ENCODE measurements at places on chromosomes 11 and 22. TPM values are rescaled to one million over a fixed set of nuclear protein-coding genes. Genes with fewer than 3 reads are reported as not detected.

Gene HYOU1
- total RNA-seq, result 54.8 TPM

Gene SYT7
- total RNA-seq, result 2.1 TPM

Gene KCNJ1
- total RNA-seq, result not detected

- DNase-seq, result no peak
Observed at GRCh38 chr22:39684702-39685281, 114.2 kb downstream of the CACNA1I start.

Gene GGTLC2
- not detected for total RNA-seq

Gene CARS1
- total RNA-seq, result 35.6 TPM

- no peak for DNase-seq
Observed at GRCh38 chr11:102345904-102346303, 1.1 kb upstream of the BIRC2 start.

DNA sequence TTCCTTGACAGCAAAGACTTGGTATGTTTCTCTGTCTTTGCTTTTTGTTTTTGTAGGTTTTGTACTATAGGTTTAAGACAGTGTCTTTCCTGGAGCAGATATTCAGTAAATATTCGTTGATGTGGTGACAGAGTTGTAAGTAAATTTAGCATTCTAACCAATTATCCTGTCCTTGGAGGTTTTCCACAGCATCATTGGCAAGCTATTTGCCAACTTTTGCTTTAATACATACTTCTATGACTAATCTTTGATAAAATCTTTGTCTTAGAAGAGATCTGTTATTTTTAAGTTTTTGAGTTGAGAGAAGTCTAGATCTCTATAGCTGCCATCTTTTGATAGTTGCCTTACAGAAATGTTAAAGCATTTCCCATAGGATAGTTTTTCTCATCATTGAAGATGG lies 3.8 kb downstream of the USP47 start:
- DNase-seq, result no peak

GRCh38 chr11:118142081-118142480 lies 10.5 kb downstream of the SCN4B start:
- DNase-seq, result no peak

DNA sequence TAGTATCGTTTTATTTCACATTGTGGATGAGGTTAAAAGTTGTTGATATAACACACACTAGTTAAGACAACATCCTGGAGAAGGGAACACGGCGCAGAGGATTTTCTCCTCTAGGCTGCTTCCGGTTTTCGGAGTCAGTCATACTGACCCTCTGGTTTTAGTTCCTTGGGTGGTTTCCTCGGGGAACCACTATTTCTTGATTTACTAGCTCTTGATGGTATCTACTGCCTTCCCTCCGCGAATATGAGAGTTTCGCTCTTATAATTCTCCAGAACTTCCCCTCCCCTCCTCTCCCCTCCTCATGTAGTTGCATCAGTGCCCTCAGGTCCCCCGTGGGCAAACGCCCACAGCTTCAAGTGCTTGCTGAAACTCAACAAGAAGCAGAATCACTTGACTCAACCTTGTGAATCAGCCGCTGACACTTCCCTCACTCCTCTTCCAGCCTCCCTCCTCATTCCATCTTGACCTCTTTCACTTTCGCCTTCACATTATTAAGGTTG lies 15.9 kb upstream of the APOBEC3A start:
- no peak for DNase-seq

DNA sequence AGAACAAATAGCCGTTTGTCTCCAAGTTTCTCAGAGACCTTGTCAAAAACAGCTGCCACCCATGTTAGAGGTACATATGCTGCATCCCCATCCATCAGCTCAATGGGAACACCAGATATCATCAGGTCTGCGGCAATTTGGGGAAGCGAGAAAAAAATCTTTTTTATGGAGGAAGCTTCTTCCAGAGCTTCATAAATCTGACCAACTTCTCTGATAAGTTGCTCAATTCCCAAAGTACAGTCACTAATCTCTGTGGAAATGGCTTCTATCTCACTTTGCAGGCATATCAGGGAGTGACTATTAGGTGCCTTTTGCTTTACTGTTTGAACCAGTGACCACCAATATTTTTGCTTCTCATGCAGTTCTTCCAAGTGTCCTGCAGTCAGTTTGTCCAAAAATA lies 34.3 kb upstream of the MRPL17 start:
- no peak for DNase-seq

- DNase-seq, result no peak
Observed at GRCh38 chr11:1121331-1121812, 36.4 kb upstream of the MUC5AC start.

DNA sequence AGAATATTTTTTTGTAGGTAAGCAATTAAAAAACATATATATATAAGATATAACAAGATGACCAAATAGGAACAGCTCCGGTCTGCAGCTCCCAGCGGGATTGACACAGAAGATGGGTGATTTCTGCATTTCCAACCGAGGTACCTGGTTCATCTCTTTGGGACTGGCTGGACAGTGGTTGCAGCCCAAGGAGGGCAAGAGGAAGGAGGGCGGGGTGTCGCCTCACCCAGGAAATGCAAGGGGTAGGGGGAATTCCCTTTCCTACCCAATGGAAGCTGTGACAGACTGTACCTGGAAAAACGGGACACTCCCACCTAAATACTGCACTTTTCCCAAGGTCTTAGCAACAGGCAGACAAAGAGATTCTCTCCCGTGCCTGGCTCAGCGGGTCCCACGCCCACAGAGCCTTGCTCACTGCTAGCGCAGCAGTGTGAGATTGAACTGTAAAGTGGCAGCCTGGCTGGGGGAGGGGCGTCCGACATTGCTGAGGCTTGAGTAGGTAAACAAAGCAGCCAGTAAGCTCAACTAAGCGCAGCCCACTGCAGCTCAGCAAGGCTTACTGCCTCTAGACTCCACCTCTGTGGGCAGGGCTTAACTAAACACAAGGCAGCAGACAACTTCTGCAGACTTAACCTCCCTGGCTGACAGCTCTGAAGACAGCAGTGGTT lies 163.8 kb downstream of the CWF19L2 start:
- no peak for DNase-seq

DNA sequence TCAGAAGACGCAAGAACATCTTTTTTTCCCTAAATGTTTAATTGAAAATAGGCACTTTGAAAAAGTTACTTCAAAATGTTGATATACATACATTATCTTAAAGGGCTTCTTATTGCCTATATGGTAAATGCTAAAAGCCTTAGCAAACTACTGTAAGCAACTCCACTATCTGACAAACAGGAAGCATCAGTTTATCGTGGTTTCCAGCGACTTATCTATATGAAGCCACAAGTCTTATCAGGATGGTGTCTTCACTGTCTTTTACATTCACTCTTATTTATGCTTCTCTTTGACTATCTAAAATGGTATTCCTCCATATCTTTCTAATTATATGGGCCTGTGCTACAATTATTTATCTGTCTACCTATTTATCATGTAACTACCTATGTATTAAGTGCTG lies 2091.9 kb downstream of the LRRC4C start:
- DNase-seq, result no peak

Gene TIGD3
- not detected for total RNA-seq

DNA sequence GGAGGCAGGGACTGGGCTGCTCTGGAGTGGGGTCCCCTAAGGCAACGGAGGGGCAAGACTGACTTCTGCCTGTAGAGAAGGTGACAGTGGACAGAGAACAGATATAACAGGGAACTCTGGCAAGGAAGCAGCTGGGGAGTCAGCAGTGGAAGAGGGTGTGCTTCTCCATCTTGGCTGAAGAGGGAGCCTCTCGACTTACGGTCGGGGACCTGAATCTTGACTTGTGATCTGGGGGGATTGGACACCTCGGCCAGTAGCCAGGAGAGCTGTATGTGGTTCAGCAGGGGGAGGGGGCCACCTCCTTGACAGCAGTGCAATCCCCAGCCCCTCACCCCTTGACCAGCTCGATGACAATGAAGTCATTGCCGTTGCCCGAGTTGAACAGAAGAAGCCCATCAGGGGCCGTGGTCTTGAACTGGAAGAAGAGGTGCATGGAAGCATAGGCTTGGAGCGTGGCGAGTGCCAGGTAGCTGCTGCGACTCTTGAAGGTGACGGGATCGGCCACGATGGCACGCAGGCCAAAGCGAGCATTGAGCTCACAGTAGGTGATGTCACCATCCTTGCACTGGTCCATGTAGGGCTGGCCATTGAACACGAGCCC lies 60.0 kb downstream of the SLC22A12 start:
- no peak for DNase-seq

GRCh38 chr11:77467993-77468392 lies 5.9 kb downstream of the PAK1 start:
- DNase-seq, result no peak

Gene SLC29A2
- total RNA-seq, result 2.1 TPM

GRCh38 chr11:26665946-26666345 lies 55.9 kb downstream of the SLC5A12 start:
- no peak for DNase-seq

DNA sequence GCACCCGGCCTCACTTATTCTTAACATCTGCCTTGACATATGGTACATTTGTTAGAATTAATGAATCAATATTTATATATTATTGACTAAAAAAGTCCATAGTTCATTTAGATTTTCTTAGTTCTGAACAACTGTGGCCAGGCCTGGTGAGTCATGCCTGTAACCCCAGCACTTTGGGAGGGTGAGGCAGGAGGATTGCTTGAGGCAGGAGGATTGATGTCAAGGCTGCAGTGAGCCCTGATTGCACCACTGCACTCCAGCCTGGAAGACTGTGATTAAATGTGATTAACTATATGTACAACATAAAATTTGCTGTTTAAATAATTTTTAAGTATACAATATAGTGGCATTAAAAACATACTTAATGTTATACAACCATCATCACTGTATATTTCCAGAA lies 5.6 kb downstream of the UVRAG start:
- DNase-seq, result no peak

- no peak for DNase-seq
Observed at GRCh38 chr22:47195156-47195483, 432.7 kb downstream of the TBC1D22A start.

DNA sequence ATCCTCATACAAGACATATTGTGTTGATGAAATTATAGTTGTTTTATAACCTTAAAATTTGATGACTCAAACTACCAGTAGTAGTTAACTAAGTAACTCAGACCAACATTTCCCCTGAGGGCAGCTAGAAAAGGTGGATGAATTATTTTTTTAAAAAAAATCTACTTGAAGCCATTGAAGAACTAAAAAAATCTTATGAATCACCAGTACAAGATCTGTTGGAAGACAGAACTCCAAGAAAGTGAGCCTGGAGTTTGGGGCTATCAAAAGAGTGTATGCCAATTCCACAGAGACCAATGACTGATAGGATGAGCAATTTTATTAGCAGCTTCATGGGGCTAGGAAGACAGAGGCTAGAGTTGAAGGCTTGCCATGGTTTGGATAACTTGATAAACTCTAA lies 72.4 kb downstream of the CYP2R1 start:
- DNase-seq, result no peak

Gene OR51S1
- total RNA-seq, result not detected
